ENCODE measurements at places on chromosomes 1 and 21.

DNA sequence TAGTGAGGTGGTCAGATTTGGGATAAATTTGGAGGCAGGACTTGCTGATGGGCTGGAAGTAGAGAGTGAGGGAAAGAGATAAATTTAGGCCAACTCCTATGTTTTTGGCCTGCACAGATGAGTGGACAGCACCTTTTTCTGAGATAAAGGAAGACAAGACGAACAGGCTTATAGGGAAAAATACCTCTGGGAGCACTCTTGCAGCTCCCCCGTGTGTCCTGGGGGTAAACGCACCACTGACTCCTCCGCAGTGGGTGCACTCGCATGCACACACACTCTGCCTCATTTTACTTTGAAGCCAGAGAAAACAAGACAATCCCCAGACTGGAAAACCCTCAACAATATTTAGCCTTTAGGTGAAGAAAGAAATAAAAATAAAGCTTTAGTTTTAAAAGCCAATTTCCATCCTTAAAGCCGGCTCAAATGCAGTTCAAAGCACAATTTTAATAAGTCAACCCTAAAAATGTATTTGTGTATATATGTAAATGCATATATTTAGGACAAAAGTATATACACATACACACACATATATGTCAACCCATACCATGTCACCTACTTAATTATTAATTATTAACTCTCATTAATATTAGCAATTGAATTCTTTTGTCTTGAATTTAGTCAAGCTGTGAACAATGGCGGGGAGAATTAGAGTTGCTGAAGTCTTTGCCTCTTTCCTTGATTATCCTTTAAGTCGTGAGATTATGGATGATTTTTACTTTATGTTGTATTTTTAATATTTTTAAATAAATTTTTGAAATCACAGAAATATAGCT is 341.8 kb downstream of the ZNF326 start:
- no peak for DNase-seq

DNA sequence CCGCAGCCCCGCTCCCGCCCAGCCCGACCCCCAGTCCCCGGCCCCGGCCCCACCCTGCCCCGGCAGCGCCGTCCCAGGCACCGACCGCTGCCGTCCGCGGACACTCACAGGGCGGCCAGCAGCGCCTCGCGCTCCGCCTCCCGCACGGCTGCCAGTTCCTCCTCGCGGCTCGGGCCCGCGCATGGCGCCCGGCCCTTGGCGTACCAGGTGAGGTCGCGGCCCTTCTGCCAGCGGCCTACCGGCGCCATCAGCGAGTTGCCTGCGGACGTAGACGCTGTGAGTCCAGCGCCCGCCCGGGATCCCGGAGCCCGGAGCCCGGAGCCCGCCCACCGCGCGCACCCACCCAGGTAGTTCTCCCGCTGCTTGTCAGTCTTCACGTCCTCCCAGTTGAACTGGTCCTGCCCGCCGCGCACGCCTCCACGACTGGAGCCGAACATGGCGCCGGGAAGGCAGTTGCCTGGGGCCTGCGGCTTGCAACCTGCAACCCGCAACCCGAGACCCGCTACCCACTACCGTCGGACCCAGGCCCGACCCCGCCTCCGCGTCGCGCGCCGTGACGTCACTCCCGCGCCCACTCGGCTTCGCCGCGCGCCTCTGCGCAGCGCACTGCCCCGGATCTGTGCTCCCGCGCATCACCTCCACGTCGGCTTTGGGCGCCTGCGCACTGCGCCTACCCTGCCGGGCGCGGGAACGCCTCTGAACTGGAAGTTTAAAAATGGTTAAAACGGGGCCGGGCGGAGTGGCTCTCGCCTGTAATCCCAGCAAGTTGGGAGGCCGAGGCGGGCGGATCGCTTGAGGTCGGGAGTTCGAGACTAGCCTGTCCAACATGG is at the start of gene C1orf35:
Gene C1orf35, minus strand, starts transcription at position 535 of the 830 bp plus-strand sequence. Its CDS starts 98 bp downstream, at position 437.
- peak; percentile 79 for DNase-seq

DNA sequence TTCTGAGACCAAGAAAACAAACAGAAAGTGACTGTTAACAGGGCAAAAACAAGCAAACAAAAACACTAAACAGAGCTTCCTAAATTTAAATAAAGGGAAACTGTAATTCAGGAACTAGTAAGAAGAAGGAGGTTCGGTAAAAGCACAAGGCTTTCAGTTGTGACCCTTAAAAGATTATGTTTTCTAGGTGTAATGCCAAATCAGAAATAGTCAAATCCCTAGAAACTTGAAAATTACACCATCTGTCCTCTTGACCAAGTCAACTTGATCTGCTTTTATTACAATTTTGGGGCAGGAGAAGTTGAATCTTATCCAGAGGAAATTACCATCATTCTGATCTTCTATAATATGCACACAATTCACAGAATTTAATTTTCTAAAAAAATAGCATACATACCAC is 754.0 kb upstream of the ADGRL4 start:
- DNase-seq = no peak

- peak; percentile 32 for DNase-seq
These were observed 7.5 kb downstream of the KIF1B start for GRCh38 chr1:10217748-10218441.

GRCh38 chr1:2300851-2301606 is 72.9 kb downstream of the SKI start:
- DNase-seq = no peak

DNA sequence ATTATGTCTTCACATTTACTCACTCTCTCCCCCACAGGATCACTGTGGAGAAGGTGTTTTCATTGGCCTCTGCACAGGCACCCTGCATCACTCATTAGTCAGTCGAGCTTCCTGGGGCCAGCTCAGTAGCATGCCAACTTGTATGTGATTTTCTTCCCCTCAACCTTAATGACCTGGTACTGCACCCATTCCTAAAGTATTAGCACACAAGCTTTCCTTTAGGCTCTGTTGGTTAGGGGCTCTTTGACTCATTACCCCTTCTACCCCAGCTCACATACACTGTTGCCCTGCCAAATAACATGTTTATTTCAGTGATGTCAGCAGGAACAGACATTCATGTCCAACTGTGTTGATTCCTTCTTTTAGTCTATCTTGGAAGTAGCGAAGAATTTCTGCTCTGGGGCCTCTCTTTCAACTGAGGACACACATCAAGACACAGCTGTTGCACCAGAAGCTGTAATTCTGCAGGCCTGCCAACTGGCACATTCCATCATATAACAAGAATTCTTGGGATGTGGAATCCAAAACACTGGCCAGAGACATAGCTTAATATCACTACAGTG is 603.5 kb upstream of the ADAMTS5 start:
- peak; percentile 99 for DNase-seq

DNA sequence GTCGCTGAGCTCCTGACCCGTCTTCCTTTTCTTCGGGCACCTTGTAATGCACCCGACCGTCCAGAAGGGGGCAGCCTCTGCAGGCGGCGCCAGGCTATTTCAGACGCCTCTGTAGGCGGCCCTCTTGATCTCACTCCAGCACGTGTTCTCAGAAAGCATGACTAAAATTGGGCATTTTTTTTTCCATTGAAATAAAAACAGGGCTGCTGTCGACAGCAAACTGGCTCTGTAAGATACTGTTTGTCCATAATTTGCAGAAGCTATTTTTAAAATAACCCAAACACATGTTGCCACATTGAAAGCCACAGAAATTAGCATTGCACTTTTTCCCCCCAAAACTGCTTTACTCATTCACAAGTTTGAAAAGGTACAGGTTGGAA is 78.0 kb downstream of the STUM start:
- peak; percentile 48 for DNase-seq

- DNase-seq = no peak
These were observed 21.6 kb downstream of the MECR start for GRCh38 chr1:29209173-29209572.

- peak; percentile 77 for DNase-seq
These were observed 10.9 kb downstream of the ERRFI1 start for GRCh38 chr1:8015036-8015808.

DNA sequence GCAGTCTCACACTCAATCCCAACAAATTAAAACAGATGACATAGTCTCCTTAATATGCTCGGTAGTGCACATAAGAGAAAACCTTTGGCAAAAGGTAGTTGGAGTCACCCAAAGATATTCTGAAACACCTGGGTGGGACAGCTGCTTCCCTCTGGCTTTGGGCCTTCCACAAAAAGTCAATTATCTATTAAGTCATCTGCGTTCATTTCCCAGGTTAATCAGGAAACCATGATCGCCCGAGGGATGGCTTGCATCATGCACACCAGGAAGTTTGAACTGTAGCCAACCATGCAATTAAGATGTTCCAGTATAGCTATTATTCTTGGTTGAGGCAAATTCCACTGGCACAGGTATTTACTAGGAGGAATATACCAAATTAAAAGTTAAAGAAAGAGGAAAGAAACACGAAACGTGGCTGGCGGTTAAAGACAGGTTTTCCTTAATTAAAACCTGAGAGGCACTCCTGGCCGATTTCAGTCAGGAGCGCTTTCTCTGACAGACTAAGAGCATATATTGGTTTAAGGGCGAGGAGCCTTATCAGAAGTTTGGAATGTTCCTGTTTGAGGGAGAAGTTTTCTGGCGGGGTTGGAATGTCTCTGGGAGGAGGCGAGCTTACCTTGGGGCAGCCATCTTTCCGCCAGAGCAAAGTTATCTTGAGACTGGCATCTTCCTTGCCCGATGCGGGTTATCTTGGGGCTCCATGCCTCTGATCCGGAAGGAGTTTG is 19.9 kb downstream of the CLDN17 start:
- DNase-seq = no peak
